ENCODE measurements at places on chromosomes 12 and 14.

DNA sequence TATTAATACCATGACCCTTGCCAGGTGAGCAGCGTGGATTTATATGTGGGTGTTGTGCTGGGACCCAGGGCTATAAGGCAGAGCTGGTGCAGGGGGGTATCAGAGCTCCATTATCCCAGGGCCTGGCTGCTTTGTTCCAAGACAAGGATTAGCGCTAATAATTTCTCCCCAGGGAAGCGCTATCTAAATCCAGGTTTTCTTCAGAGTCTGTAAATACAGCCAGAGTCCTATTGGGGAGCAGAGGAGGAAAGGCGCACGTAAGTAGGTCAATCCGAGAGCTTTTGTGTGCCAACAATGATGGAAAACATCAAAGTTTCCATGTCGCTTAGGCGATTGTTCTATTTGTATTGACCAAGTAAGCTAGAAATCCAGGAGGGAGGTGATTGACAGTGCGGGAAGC, 1009.7 kb downstream of the VRK1 start:
- DNase-seq = no peak

GRCh38 chr12:52917800-52918199, 12.9 kb upstream of the KRT8 start:
- no peak for DNase-seq

GRCh38 chr14:91170504-91171121, 56.7 kb downstream of the DGLUCY start:
- no peak for DNase-seq

- DNase-seq = no peak
These were observed 152.3 kb downstream of the MSRB3 start for GRCh38 chr12:65430571-65431306.

GRCh38 chr12:51368640-51369517, 22.3 kb downstream of the GALNT6 start:
- DNase-seq = peak; percentile 87

GRCh38 chr14:63179383-63179782, 24.9 kb upstream of the RHOJ start:
- DNase-seq = no peak

GRCh38 chr14:96554315-96554910, 52.2 kb downstream of the PAPOLA start:
- no peak for DNase-seq

DNA sequence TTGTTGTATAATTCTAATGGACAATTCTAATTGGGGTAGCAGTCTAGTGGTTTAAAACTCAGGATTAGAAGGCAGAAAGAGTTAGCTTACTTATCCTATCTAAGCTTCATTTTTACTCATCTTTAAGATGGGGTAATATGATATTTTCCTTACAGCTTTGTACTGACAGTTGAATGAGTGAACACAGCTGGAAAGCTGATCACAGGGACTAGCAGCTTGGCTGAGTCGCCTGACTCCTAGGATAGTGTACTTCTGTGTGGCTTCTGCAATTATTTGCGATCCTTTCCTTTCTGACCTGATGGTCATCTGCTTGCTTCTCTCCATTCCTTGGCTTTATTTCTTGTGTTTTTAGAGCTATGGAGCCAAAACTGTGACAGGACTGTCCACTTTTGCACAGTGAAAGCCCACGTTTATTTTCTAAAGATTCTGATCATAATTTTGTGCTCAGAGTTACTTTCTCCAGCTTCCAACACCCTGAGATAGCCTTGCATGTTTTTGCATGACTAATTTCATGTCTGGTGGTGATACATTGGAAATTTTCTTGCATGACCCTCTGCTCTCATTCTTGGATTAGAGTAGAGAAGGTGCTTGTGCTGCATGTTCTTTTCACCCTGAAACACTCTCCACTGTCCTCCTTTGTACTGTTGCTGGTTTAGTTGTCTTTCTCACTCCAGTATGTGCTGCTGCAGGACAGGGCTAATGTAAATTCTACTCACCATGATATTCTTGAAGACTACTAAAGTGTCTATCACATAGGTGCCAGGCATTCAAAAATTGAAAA, 377.0 kb upstream of the ATP2B1 start:
- DNase-seq = no peak

DNA sequence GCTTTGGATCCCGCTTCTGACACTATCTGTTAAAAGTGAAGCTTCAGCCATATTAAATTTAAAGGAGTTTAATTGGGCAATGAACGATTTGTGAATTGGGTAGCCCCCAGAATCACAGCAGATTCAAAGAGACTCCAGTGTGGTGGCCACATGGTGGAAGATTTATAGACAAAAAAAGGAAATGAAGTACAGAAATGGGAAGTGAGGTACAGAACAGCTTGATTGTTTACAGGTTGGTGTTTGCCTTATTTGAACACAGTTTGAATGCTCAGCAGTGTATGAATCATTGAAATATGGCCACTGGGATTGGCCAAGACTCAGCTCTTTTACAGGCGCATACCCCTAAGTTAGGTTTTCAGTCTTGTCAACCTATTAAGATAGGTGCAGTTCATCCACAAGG, 21.9 kb downstream of the CCDC91 start:
- DNase-seq = no peak

DNA sequence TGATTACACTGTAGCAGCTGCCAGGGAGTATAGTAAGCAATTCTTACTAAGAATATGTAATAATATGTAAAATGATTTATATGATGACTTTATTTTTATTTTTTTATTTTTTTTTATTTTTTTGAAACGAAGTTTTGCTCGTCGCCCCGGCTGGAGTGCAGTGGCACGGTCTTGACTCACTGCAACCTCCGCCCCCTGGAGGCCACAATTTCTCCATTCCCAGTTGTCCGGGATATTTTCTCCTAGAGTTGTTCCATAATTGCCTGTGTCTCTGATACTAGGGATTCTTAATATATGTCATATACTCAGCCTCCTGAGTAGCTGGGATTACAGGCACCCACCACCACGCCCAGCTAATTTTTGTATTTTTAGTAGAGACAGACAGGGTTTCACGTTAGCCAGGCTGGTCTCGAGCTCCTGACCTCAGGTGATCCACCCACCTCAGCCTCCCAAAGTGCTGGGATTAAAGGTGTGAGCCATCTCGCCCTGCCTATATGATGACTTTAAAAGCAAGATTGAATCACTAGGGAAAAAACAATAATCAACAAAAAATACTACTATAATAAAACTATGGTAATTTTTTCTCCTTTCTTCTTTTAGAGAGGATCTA, 12.2 kb upstream of the ITPR2 start:
- peak; percentile 42 for DNase-seq

DNA sequence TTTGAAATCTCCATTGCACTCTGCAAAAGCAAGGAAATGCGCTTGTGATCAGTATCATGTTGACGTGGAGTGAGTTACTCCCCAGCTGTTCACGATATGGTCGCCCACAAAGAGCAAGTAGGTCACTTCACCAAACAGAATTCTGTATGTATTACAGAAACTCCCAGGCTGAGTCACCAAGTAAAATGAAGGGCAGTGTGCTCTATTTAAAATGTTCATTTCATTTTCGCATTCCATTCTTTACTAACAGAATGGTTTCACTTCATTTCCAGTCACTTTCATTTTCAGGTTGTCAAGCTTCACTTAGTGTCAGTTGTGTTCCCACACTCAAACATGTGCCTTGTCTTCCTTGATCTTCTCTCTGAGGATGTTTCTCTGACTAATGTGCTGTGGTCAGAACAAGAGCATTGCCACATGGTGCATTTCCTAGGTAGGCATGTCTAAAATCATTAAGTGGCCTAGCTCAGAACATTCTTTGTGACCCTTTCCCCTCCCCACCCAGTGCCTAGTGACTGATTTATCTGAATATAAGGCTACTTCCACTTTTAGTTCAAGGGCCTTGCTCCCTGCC, 391.2 kb downstream of the RAD51B start:
- DNase-seq = peak; percentile 59

DNA sequence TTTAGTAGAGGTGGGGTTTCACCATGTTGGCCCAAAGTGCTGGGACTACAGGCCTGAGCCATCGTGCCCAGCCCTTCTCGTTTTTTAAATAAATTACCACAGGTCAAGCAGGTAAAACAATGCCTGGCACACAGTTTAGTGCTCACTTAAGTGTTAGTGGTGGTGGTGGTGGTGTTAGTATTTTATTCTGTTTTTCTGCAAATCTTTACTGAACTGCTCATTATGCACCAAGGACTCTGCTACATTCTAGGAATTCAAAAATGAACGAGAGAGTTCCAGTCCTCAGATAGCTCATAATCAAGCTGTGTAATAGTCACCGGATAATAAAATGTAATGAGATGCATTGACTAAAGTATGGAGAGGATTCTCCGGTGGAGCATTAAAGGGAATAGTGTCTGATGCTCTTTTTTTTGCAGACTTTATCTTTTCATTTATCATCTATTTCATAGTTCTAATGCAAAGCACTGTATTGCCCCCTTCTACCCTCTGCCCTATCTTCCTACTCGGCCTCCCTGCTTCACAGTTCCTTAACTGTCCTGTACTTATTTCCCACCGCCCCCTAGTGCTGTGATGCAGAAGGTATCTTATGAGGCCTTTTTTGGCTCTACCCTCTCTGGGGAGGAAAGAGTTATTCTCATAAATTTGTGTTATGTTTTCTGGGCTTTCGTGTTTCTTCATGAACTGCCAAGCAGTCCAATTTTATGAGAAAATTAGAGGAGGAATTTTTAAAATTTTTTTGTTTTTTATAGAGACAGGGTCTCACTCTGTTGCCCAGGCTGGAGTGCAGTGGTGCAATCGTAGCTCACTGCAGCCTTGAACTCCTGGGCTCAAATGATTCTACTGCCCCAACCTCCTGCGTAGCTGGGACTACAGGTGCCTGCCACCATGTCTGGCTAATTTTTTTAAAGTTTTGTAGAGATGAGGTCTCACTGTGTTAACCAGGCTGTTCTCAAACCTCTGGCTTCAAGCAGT, 1.0 kb downstream of the ITFG2 start:
- DNase-seq = peak; percentile 69

- peak; percentile 72 for DNase-seq
These were observed 36.4 kb upstream of the STON2 start for GRCh38 chr14:81436296-81437138.

DNA sequence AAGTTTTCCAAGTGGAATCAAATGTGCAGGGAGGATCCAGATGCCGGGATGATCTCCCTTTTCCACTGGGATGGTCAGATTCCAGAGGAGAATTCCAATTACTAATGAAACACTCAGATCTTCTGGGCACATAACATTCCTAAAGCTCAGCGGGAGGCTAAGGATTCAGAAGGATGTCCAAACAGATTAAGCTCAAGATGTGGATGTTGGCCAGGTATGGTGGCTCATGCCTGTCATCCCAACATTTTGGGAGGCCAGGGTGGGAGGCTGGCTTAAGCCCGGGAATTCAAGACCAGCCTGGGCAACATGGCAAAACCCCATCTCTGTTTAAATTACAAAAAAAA, 62.0 kb upstream of the PNMA1 start:
- no peak for DNase-seq

DNA sequence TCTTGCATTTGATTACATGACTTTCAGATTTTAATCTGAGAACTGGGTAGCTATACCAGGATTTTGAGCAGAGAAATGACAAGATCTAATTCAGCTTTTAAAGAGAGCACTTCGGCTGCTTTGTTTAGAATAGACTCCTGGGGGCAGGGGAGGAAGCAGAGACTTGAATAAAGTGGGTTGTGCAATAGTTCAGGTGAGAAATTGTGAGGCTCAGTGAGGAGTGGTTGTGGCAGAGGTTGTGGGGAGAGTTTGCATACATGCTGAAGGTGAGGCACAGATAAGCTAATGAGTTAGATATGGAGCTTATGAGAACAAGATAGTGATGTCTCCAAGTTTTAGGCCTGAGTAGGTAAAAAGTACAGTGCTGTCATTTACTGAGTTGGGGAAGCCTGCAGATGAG, 281.4 kb downstream of the FLRT2 start:
- DNase-seq = no peak

DNA sequence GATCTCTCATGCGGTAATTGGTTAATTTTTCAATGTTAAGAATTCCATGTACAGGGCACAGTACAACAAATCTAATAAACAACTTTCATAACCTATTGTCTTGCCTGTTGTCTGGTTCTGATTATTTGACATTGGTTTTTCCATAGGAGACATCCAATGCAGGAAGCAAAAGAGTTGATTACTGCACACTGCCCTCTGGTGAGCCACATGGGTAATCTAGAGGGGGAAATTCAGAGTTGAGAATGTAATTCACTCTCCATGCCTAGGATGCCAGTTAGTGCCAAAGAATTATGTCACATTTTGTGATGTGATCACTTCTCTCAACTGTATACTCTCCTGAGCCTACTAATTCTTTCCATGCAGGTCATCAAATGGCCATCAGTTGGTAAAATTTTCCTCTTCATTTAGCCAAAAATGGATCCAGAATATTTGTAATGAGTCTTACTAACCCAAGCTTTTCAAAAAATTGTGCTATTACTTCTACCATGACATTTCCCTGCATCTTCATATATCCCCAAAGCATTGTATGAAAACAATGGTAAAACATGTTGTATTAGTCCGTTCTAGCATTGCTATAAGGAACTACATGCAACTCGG, 17.7 kb upstream of the CCDC91 start:
- DNase-seq = no peak

All from stimulated activated CD4-positive, alpha-beta T cell treated with anti-CD3 and anti-CD28 coated beads, Interleukin-15, amount 100 ng/mL, for 24 hours (primary cell).